Stimulated activated CD4-positive, alpha-beta T cell treated with anti-CD3 and anti-CD28 coated beads, Interleukin-2, amount 100 ng/mL, for 24 hours (primary cell): ENCODE measurements at places on chromosomes 4 and X.

GRCh38 chr4:18075823-18076433, 54.4 kb upstream of the LCORL start:
- peak; percentile 28 for DNase-seq

DNA sequence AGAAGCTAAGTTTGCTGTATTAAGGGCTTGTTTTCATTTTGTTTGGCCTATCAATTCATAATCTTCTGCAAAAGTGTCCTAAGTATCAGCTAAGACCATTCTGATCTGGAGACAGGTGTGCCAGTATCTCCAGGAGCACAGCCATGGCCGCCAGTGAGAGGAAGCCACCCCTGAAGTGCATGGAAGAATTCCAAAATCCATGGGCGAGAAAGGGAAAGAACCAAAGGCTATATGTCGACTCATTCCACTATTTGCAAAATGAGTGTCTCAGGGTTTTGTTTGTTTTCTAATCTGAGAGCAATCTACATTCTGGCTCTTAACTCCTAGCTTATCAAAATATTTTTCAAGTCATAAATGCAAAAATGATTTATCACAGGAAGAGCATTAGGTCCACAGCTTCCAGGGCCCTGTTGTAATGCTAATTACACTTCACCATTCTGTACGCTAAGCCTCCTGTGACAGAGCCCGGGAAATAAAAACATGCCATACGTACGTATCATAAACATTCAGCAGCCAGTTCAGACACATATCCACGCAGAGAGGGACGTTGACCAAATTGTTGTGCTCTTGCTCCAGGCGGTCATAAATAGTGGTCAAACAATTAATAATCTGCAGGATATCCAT, 137.3 kb upstream of the FTHL17 start:
- DNase-seq = no peak

DNA sequence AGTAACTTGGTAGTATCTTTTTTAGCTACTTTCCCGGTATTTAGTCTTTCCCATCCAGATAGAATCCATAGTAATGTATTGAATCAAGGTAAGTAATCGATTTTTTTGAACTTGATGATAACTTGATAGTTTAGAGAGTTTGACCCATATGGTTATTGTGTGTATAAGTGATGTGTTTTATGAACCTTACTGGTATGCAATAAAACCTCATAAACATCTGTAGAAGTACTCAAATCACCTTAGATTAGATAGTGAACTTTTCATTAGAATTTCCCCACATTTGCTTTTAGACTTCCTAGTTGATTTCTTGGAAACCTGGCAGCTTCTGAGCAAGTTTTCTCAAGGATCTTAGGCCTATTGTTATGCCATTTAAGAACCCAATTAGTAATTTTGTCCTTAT, 80.8 kb upstream of the PDE5A start:
- no peak for DNase-seq

GRCh38 chr4:169582203-169582602, 30.2 kb downstream of the NEK1 start:
- DNase-seq = no peak

- peak; percentile 43 for DNase-seq
Observed at GRCh38 chrX:124212622-124213021, 119.8 kb upstream of the TEX13D start.

DNA sequence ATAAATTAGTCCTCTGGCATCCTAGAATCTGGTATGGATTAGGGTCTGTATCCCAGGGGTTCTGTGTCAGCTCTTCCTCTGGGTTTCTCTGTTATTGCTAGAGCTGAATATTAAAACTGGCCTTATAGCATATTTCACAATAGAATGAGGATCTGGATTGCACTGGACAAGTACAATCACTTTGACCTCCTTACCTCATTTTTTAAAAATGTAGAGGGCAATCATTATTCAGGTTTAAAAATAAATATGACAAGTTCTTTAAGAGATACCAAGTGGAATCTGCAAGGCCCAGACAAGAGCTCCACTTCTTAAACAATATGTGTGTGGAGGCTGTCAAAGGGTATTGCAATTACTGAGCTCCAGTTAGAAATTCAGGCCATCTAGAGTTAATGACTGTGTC, 1.4 kb downstream of the PALLD start:
- DNase-seq = no peak

GRCh38 chr4:83839615-83840014, 303.7 kb downstream of the GPAT3 start:
- no peak for DNase-seq

- DNase-seq = no peak
Observed at GRCh38 chr4:98564852-98565251, 93.6 kb downstream of the TSPAN5 start.

GRCh38 chr4:98997166-98997565, 1.6 kb downstream of the METAP1 start:
- DNase-seq = no peak

DNA sequence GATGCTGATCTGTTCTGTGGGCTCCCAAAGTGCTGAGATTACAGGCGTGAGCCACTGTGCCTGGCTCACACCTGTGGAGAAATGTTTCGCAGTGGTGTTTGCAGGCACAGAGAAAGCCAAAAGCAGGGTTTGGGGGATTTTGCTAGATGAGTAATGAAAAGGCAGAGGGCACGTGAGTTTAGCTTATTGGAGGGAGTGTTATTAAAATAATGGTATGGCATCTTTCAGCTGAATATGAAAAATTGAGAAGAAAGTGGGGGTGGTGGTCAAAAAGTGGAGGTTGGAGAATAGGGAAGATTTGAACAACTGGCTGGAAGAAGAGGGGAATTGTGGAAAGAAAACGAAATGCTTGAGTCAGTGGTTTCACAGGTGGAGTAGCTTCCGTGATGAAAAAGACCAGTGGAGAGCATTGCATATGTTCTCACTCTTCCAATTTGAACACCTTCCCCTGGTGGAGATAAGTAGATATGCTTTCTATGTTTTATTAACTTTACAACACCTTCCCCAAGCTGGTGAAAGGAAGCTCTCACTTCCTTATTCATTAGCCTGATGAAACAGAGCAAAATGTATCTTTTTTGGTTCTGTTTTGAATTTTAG, 1.1 kb upstream of the CHST7 start:
- peak; percentile 36 for DNase-seq

DNA sequence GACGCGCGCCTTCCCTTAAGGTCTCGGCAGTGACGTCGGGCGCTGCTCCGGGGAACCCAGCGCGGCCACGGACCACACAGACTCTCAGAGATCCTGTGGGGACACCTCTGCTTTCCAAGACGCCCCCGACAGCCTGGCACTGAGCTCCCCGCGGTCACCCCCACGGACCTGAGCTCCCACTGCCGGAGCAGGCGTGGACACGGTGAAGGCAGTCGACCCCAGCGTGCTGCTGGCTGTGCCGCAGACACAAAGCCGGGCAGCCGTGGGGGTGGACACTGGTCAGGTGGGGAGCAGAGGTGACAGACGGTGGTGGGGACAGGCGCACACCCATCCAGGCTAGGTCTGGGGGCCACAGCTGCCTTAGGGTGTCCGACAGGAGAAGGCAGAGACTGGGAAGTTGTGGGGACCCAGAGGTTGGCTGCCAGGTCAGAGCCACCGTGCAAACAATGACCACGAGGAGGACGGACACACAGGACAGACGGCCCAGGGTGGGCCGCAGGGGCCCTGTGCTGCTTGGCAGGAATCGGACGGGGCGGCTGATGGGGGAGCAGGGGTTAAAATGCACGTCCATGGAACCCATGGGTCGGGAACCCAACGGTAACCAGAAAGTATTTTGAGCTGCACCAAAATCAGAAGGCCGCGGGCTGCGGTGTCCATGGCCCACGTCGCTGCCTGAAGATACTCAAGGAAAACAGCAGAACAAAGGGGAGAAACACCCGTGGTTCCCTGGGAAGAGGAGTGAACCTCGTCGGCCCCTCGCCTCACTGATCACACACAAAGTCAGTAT, 16.6 kb upstream of the GTPBP6 start:
- DNase-seq = no peak

DNA sequence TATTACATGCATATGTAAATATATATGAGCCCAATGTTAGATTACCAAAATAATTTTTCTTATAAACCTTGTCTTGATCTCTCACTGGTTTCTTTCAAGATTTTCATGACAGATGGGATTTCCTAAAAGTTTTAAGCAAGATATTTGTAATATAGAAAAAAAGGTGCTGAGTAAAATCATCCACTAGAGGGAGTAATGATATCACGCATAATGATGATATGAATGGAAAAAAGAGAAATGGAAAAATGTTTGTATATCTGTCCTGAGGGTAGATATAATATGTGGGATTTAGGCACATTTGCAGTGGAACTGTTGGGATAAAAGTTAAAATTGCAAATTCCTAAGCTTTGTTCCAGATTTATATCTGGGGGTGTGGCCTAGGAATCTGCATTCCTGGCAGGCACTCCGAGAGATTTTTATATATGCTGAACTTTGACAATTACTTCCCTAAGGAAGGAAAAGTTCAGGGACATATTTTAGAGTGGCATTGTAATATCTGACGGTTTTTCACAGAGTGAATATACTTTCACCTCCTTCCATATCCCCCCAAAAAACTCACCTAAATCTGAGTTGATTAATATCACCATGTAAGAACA, 60.5 kb downstream of the TMA16 start:
- DNase-seq = no peak

- peak; percentile 12 for DNase-seq
Observed at GRCh38 chr4:54539500-54540029, 118.2 kb upstream of the KIT start.

DNA sequence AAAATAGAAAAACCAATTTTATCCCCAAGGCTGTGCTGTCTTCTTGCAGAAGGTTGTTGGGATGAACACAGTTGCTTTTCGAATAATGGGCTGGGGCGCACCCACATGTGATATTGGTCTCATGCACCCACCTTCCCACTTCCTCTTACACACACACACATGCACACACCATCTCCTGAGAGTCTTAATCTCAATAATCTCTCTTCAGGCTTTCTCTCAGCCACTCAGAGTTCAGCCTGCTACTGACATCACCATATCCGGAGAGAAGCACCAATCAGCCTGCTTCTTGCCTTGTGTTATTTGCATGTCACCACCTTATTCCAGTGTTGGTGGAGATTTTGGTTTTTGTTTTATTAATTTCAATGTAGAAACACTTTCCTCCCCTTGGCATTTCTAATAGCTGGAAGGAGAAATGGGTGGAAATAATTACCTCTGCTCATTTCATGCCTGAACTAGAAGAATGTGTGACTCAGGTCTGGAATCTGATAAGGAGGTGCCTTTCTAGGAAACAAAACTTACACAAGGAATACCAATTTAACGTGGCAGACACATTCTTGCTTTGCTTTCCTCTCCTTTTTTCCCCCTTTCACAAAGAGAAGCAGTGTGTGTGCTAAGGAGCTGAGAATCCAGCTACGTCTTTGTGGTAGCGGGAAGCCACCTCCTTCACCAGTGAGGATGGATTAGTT, 400.2 kb downstream of the MID1IP1 start:
- DNase-seq = peak; percentile 17

GRCh38 chr4:145954924-145955339, 16.3 kb upstream of the ZNF827 start:
- no peak for DNase-seq

DNA sequence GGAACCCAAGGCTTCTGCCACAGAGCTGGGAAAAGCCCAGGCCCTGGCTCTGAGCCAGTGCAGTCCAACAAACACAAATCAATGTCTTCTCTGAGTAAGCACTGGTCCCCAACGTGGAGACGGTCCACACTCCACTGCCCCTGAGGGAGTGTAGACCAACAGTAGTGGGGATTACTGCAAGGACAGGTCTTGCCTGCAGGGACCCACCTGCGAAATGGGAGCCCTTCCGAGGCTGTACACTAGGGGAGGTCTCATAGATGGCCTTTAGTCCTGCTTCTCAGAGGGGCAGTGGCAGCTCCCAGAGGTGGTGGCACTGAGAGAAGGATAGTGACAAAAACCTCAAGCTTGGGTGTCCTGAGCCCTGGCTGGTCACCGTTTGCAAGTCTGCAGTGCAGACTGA, 19.5 kb downstream of the ENPP6 start:
- DNase-seq = no peak

- DNase-seq = no peak
Observed at GRCh38 chrX:71537743-71538142, 4.8 kb downstream of the OGT start.

GRCh38 chr4:138500869-138501268, 258.7 kb upstream of the SLC7A11 start:
- DNase-seq = no peak

DNA sequence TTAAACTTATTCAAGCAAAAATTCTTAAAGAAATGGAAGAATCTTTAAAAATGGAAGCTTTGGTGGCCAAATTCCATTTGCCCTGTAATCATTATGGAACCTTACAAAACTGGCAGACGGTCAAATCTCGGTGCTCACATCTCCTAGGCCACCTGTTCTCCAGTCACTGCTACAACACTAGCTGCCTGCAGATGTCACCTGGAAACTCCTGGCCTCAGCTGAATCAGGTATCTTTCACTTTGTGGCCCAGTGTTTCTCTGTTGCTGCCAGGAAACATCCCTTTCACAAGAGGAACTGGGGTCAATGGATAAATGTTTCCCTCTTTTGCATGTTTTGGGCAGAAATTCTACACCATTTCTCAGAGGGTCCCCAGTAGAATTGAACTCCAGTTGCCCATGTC, 4.2 kb upstream of the CXCL3 start:
- no peak for DNase-seq

DNA sequence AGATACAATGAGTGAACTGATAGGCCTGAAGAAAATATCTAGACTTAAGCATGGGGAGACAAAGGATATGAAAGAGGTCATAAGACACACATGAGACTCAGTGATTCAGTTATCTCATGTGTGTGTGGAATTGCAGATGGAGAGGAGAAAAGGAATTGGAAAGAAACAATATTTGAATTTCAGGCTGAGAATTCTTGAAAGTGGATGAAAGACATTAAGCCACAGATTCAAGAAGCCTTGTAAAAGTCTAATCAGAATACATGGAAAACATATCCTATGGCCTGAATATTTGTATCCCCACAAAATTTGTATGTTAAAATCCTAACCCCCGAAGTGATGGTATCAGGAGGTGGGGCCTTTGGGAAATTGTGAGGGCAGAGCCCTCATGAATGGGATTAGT, 28.3 kb downstream of the NSUN7 start:
- DNase-seq = no peak

- no peak for DNase-seq
Observed at GRCh38 chr4:85854546-85854945, 379.6 kb downstream of the ARHGAP24 start.

GRCh38 chrX:72207366-72207765, 25.8 kb downstream of the PIN4 start:
- DNase-seq = no peak

DNA sequence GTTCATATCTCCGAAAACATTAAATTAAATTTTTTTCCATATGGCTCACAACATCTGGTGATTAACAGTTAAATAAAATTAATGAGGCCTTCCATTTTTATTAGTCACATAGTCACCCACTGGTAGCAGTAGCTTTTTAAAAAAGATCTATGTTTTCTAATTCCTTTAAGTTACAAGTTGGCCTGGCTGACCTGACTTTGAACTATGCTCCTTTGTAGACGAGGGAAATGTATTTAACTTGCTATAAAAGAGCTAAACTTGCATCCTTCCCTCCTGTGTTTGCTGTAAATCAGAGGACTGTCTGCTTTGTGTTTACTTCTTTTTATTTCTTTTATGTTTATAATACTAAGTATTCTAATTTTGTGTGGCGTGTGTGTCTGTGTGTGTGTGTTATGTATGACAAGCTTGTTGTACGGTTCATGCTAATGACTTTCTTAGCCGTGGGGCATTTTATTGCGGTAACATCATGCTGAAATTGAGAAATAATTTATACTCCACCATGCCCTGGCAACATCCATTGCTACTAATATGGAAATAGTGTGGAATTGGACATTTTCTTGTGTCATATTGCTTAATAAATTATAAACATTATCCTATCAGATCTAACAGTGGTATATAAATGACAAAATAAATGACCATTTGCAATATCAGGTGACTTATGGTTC, 241.7 kb downstream of the SNCA start:
- no peak for DNase-seq

- DNase-seq = no peak
Observed at GRCh38 chrX:16207634-16208033, 40.4 kb downstream of the MAGEB17 start.
